OCI-M1 (cell line): ENCODE measurements at places on chromosomes 5 and 9.

GRCh38 chr9:116332090-116332489, 178.5 kb downstream of the PAPPA start:
- no peak for DNase-seq

DNA sequence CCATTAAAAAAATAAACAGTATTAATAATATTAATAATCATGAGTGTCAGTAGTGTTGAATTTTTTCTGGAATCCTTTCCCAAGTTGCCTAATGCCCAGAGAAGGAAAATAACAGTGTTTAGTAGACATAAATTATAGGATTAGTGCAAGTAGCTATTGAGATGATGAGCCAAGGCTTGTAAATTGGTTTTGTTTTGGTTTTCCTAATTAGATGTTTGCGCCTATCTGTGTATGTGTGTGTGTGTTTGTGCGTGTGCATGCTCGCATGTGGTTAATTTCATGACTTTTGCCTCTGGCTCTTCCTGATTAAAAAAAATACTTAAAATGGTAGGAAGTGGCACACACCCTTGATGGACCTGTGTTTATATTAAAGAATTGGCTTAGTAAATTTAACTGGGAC, 55.4 kb downstream of the FXN start:
- DNase-seq: no peak

- DNase-seq: no peak
Measured at GRCh38 chr5:160342413-160342941, 27.9 kb downstream of the C1QTNF2 start.

DNA sequence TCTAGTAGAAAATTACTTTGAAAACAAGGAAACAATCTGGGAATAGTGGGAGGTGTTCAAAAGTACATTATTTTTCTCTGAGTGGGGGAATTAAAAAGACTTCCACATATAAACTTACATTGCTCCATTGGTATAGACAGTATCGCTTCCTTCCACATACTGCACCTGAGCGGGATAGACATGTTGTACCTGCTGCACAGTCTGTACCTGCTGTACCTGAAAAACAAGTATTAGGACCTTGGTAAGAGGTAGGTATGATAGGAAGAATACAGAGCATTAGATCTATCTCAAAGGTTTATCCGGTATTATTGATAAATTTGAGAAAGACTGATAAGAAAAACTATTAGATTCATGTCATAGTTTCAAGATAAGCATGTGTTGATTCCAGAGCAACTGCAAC, 179.3 kb downstream of the RFX3 start:
- no peak for DNase-seq

DNA sequence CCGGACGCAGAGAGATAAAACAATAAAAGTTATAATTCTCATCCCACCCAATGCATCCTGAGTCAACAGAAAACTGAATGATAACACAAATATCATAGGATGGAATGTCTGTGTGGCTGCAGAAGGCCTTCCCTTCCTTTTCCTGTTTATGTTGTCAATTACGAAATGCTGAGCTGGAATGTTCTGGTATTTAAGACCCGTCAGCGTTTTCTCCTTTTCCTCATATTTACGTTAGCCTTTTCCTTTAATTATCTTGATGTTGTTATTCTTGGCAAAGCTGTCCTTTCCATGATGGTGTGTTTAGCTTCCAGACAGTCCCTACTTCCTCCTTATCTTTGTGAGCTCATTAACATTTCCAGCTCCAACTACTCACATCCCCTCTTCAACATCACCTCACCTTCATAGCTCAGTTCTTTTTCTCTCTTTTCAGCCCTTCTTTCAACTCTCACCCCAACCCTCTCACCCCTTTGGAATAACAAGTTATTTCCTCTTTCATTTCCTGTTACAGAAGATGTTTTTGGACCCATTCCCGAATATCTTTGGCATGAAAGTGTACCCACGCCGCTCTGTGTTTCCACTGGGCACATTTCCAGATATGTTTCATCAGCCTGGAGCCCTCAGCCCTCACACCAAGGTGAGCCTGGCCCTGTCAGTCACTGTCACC, 221.6 kb downstream of the NR2F1-AS1 start:
- no peak for DNase-seq

DNA sequence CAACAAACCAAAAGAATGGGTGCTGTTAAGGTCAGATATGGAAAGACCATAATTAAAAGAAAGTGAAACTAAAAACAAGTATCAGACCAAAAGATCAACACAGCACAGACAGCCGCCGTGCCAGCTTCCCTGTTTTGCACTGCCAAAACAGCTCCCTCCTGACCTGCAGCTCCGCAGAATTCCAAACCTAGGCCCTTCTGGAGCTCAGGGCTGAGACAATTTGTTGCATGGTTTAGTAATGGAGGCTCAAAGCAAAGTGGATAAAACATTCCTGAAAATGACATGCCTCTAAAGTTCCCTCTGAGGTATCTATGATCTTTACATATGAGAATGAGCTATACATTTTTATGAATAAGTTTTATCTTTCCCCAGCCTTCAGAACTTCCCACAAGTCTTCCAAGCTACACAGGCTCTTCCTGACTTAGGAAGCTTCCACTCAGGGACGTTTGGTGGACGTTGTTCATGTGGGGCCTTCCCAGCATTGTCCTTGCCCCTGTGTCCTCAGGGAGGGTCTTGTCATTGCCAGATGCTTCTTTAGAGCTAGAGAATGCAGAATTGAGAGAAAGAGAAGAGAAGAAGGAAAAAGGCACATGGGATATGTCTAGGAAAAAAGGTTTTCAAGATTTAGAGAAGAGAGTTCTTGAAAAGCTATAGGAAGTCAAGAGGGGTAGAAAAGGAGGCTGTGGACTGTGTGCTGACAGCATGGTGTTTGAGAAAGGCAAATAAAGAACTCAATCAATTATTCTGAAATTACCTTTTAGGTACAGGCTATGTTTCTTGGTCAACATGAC, 28.4 kb upstream of the SSBP2 start:
- DNase-seq: peak; percentile 93

- DNase-seq: no peak
Measured at GRCh38 chr9:3931996-3932906, 367.6 kb downstream of the GLIS3 start.

GRCh38 chr5:41878643-41879478, 8.6 kb upstream of the OXCT1 start:
- DNase-seq: no peak

DNA sequence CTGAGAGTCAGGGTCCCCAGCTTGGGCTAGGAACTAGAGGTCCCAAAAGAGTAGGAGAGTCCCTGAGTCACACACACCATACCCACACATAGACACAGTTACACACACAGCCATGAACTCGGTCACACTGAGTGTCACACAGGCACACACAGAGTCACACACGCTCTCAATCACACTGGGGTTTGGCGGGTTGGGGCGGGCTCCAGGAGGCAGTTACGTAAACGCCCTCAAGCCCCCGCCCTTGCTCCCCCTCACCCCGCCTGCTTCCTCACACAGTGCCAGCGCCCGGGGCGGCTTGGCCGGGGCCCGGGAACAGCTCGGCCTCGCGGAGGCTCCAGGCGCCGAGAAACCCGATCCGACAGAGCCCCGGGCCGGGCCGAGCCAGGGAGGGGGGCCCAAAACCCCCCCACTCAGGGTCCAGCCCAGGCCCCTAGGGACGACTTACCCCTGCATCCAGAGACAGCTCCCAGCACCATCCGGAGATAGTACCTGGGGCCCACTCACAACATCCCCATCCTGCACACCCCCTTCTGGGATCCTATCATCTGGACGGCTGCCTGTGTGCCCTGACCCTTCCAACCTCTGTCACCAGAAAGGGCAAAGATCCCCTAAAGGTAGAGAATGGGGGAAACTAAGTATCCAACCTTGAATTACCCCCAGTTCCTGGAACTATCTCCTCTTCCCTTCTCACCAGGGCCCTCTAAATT, 3.5 kb upstream of the CNTFR start:
- no peak for DNase-seq

DNA sequence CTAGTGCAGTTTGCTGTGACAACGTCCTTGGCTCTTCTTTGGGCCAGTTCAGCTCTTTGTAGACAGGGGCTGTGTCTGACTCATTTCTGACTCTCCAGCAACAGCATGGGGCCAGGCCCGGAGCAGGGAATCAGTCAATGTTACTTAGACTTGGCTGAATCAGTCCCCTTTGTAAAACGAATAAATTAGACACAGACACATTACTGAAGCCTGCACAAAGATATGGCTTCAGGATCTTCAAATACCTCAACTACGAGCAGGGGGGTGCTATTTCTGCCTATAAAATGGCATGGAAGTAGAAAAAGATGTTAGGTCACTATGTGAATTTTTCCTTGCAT, 204.7 kb downstream of the TTLL11 start:
- no peak for DNase-seq

DNA sequence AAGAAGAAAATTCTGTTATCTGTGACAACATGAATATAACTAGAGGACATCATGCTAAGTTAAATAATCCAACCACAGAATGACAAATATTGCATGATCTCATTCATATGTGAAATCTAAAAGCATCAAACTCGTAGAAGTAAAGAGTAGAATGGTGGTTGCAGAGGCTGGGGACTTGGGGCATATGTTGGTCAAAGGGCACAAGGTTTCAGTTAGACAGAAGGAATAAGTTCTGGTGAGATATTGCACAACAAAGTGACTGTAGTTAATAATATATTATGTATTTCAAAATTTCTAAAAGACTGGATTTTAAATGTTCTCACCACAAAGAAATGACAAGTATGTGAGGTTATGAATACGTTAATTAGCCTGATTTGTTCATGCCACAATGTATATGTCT, 24.8 kb downstream of the GRIA1 start:
- DNase-seq: no peak

GRCh38 chr9:69660304-69660703, 11.9 kb downstream of the APBA1 start:
- no peak for DNase-seq

DNA sequence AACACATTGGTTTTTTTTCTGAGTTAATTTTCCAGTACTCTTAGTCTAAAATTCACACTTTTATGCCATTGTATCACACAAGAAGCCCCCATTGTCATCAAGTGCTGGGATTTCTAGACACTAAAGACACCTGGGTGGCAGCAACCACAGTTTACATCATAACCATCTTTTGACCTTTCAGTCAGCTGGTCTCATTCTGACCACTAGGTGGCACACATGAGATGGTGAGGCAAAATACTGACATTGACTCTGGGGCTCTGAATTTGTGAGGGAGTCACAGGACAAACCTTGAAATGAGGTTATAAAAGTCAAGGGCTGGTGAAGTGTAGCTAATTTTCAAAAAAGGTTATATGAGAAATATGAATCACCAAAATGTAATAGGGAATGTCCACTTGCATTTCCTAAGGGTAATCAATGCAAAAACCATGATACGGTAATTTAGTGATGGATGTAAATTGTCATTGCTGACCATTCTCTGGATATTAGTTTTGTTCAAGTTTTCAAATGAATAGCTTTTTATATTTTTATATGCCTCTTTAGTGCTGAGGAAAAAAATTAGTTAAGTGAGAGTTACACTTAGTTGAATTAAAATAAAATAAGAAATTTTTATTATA, 229.4 kb downstream of the DMAC1 start:
- peak; percentile 100 for DNase-seq

DNA sequence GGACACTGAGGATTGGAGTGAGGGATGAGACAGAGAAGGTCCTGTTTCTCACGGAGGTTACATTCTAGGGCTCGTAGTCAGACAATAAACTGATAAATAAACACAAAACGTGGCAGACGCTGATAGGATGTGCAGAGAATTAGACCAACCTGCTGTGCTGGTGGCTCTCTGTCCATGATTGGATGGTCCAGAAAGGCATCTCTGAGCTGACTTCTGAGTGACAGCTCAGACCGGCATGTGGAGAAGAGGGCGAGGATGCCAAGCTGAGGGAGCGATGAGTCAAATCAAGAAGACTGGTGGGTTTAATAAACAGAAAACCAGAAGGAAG, 132.3 kb upstream of the TAF11L2 start:
- no peak for DNase-seq

GRCh38 chr9:17064558-17064957, 70.3 kb upstream of the CNTLN start:
- DNase-seq: no peak

DNA sequence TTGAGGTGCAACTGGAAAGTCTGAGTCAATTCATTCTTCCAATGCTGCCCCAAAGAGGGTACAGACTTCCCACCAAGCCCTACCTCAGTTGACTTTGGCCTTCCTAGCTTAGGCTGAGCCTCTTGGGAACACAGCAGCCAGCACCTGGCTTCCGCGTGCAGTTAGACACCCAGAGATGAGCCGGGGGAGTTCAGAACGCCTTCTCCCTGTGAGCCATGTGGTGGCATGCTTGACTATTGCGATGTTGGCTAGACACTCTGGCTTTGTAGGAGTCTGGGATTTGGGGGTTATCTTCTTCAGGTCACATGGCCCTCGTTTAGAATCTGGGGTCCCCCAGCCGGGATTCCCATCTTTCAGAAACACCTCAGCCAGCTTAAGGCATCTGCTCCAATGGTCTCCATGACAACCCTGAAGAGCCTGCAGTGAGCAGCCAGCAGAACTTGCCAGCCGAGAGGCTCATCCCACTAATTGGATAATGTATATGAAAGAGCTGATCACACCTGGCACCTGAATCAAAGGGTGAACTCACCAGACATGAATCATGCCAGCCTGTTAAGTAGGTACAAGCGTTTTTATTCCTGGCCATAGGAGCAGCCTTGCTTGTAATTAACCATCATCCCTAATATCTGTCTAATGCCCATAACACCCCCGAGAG, 167.5 kb downstream of the SYK start:
- no peak for DNase-seq

DNA sequence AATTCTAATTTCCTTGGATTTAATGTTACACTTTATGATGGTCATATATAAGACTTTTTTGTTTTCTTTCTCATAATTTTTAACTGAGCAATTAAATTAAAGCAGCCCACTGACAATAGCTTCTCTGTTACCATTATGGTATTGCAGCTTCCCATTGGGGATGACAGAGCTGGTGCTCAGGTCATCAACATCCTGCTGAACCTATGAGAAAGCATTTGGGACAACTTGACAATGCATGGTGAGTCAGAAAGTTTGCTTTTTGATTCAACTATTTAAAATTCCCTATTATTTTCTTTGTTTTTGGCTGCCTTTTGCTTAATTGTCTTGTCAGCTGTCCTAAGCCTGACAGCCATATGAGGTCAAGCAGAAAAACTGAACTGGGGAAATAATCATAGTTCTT, 487.4 kb upstream of the RIOK2 start:
- DNase-seq: no peak

DNA sequence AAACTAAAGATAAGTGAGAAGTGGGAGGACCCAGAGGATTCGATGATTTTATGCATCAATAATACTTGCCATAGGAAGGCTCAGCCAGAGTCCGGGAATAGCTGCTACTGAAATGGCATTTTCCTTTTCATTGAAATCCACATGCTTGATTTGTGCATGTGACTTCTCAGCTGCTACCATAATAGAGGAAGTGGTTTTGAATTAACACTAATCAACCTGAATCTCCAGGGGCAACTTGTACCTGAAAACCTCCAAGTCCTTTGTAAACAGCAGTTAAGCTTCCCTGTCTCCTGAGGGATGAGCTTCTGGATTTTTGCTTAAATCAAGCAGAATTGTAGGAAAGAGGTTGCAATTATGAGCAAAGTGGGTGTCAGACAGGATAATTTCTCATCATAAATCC, 124.9 kb downstream of the PPP2R2B start:
- DNase-seq: no peak

- DNase-seq: no peak
Measured at GRCh38 chr5:168531987-168532864, 3.1 kb downstream of the FBLL1 start.

- DNase-seq: no peak
Measured at GRCh38 chr9:13548535-13548934, 269.0 kb upstream of the MPDZ start.

GRCh38 chr5:89573345-89573744, 690.4 kb upstream of the MEF2C start:
- DNase-seq: no peak
